ENCODE measurements at places on chromosomes 6 and 20. TPM values are rescaled to one million over a fixed set of nuclear protein-coding genes. Genes with fewer than 3 reads are reported as not detected.

CLVS2 gene
- total RNA-seq, result 0.07 TPM

ANGPT4 gene
- 0.03 TPM for total RNA-seq

PAK5 gene
- not detected for total RNA-seq

C6orf15 gene
- total RNA-seq, result not detected

FRMD1 gene
- 0.03 TPM for total RNA-seq

NR2E1 gene
- total RNA-seq, result not detected

TBCC gene
- total RNA-seq, result 15.5 TPM

BTN1A1 gene
- total RNA-seq, result not detected

TMEM239 gene
- not detected for total RNA-seq

GLP1R gene
- total RNA-seq, result not detected

MACROD2 gene
- total RNA-seq, result 0.90 TPM

EYS gene
- 0.05 TPM for total RNA-seq

PTCHD4 gene
- total RNA-seq, result 0.07 TPM

OPRL1 gene
- 0.48 TPM for total RNA-seq

ACTL10 gene
- 0.05 TPM for total RNA-seq

MROH8 gene
- total RNA-seq, result 1.1 TPM

HLA-DQB1 gene
- not detected for total RNA-seq

POM121L2 gene
- total RNA-seq, result not detected

KIF25 gene
- 0.07 TPM for total RNA-seq

TMEM170B gene
- 1.3 TPM for total RNA-seq

TBXT gene
- total RNA-seq, result not detected
